ENCODE measurements at places on chromosomes 5 and 9.

GRCh38 chr9:97853056-97853843 lies at the start of gene FOXE1:
FOXE1 (plus strand) TSS chr9:97853226; CDS start chr9:97853915, 689 bp downstream.
- no peak for DNase-seq

DNA sequence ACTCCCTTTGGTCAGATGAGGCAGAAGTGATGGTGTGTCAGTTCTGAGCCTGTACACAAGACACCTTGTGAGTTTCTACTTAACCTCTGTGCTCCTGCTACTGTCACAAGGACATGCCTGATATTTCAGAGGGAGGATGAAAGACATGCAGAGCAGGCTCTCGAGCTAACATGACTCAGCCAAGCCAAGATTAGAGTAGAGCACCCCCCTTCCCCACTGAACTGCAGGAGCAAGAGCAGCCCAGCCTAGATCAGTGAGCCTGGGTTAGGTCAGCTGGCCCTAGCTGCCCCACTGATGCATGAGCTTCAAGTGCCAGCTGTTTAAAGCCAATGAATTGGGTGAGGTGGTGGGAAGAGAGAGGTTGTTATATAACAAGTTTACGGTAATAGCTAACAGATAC lies 36.7 kb downstream of the BRINP1 start:
- no peak for DNase-seq

GRCh38 chr5:143106174-143106573 lies 297.3 kb downstream of the NR3C1 start:
- no peak for DNase-seq

- no peak for DNase-seq
Observed at GRCh38 chr5:102532123-102532522, 33.3 kb upstream of the SLCO6A1 start.

- no peak for DNase-seq
Observed at GRCh38 chr9:93458712-93459111, 5.3 kb upstream of the FAM120AOS start.

- DNase-seq: no peak
Observed at GRCh38 chr5:86918246-86918645, 300.5 kb downstream of the COX7C start.

GRCh38 chr5:40928886-40929448 lies 19.7 kb downstream of the C7 start:
- no peak for DNase-seq

DNA sequence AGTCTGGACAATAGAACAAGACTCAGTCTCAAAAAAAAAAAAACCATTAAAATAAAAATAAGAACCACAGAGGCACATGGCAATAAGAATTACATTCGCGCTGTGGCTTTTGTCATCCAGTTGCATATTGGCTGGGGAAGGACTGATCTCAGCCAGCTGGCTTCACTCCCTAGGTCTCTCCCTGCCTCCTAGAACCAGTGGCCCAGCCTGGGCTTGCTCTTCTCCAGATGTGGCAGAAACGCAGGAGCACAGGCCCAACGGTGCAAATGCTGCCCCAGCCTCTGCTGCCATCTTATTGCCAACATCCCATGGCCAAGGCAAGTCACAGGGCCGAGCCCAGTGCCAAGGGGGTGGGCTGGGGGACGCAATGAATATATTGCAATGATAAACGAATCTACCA lies 37.0 kb downstream of the NKX2-5 start:
- no peak for DNase-seq

GRCh38 chr5:172581315-172581714 lies 59.7 kb upstream of the NEURL1B start:
- no peak for DNase-seq

DNA sequence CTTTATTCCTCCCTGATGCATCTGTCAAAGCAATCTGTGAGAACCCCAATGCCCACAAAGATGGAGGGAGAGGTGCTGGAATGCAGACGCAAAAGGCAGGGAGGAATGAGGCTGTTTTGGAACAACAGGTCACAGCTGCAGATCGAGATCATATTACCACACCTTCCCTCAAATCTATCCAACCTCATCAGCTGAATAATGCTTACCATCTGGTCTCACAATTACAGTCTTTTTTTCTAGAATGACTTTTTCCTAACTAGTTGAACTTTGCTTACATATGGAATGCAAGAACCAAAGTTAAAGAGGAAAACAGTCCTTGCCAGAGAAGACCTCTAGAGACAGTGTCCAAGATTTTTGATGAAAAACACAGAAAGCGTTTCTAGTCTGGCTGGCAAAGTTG lies 158.1 kb downstream of the LPAR1 start:
- DNase-seq: no peak

DNA sequence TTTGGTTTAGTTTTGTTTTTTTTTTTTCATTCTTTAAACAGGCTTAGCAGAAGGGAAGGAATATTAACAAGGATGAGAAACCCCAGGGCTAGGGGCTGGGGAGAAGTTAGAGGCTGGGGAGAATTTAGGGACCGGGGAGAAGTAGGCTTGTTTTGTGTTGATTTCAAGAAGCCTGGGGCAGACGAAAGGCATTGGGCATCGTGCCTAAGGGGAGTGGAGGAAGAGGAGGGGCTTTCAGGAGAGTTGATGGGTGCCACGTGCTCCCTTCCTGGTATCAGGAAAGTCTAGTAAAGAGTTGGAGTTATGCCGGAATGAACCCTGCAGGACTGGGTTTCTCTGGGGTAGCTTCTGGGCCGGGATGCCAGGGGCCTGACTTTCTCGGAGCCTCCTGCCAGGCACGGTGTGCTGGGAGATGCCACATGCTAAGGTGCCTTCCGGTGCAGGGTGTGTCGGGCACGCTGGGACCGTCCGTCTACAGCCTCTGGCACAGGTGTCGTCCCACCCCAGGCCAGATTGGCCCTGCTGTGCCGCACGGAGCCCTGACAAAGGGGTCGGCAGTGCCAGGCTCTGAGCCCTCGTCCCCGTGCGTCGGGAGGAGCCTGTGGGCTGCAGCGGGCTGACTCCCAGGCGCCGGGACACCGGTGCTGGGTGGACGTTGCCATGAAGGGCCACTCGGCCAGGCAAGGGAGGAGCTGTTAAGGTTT lies 159.9 kb downstream of the OLFM1 start:
- no peak for DNase-seq

DNA sequence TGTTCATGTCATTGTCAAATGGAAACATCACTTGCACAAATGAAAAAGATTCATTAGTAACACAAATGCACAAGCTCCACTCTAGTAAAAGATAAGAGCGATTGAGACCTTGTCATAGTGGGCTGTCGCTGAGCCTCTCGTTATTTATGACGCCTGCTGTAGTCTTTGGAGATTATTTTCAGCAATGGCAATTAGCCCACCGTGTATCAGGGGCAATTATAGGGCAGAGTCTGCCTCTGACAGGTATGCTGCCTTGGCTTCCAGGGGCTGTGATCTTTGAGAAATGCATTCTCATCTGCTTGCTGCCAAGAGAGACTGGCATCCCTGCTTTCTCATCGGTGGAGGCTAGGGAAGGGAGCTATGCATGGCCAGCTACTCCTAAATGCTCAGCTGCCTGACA lies 426.8 kb upstream of the CLINT1 start:
- DNase-seq: no peak

GRCh38 chr9:75885652-75886051 lies 4.8 kb upstream of the PCSK5 start:
- peak; percentile 72 for DNase-seq

DNA sequence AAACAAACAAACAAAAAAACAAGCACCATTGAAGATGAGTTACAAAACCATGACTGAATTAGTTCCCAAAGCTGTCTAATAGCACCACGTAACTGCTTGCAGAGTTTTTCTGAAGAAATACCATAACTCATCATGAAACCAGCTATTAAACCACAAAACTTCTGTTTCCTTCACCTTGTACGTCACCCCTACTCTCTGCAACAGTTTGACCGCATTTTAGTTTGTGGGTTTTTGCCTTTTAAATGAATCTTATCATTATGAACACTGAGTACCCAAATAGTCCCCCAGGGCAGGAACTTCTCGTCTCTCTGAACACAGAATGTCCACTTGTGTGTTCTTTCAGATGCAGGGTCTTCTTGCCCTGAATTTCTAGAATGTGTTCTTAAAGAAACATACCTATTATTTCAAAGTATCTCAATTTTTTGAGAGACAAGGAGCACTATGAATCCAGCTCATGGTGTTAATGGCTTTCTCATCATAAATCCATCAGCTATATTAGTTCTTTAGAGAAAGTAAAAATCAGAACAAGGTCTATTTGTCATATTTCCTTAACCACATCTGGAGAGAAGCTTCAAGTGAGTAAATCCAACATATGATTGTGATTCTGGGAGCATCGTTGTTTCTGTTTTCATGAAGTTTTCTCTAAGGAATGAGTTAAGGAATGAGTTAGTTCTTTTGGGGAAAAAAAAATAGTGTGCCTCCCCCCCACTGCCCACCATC lies 210.6 kb downstream of the AUH start:
- peak; percentile 8 for DNase-seq

GRCh38 chr9:110921705-110922104 lies 116.6 kb downstream of the LPAR1 start:
- DNase-seq: no peak

- no peak for DNase-seq
Observed at GRCh38 chr9:77427256-77427927, 220.7 kb downstream of the GNA14 start.

DNA sequence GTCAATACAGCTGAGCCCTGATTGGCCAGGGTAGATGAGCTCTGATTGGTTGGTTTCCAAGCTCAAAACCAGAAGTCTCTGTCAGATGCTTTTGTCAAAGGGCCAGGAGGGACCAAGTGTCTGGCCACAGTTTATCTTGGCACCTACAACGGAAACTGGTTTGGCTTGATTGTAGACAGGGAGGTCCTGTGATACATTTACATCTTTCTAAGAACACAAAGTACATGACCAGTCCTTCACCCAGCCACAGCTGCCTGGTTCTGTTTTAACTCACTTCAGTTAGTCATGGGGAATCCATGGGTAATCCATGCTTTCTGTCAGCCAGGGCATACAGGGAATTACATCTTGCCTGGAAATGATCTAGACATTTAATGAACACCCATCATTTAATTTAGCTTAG lies 171.2 kb downstream of the SLC12A2 start:
- DNase-seq: no peak

DNA sequence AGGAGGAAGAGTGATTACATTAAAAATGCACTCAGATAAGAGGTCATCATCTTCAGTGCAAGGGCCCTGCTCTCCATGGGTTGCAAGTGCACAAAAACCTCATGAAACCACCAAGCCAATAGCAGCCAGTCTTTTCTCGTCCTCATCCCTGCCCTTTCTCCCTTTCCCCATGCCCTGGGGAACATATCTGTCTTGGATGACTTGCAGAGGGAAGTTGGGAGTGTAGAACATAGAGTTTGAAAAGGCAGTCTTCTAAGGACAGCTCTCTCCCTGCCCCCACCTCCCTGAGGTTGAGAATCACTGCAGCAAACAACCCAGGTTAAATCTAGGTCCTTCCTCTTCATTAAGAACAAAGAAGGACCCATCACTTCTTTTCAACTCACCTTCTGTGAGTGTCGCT lies 22.0 kb downstream of the DDX31 start:
- DNase-seq: no peak

DNA sequence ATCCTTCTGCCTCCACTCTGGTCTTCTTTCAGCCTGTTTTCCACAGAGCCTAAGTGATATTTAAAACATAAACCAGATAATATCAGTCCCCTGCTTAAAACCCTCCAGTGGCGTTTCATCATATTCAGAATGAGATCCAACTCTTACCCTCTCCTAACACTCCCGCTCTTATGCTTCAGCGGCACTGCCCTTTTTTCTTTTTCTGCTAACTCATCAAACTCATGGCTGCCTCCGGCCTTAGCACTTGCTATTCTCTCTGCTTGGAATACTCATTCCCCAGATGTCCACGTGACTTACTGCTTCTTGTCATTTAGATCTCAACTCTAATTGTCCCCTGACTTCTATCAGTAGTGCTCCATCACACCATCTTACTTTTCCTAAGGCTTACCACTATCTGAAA lies 73.6 kb downstream of the PIP5K1B start:
- no peak for DNase-seq

DNA sequence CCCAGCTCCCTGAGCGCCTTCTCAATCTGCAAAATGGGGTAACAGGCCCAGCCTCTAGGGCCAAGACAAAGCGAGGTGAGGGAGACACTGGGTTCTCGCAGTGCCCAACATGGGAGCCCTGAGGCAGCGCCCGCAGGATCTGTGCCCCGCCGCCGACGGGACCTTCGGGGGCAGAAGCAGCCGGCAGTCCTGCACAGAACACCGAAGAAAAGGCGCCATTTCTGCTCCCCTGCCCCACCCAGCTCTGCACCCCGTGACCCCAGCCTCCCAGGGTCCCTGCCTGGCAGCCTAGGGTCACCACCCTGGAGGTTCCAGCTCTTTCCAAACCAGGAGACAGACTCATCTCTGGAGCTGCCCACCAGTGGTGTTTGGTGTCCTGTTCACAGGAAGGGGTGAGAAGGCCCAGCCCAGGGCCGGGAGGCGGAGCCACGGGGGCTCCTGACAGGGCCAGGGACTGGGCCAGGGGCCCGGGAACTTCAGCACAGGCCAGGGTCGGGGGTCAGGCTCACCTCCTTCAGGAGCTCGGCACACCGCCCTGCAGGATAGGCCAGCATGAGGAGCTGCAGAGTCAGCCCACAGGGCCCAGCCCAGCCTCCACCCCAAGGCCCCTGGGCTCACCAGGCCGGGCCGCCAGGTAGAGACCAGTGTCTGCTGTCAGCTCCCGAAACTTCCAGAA lies 3.3 kb downstream of the LCN8 start:
- no peak for DNase-seq

GRCh38 chr5:77630114-77630680 lies 8.3 kb downstream of the OTP start:
- no peak for DNase-seq

GRCh38 chr9:89760123-89760522 lies 155.3 kb downstream of the GADD45G start:
- DNase-seq: no peak

DNA sequence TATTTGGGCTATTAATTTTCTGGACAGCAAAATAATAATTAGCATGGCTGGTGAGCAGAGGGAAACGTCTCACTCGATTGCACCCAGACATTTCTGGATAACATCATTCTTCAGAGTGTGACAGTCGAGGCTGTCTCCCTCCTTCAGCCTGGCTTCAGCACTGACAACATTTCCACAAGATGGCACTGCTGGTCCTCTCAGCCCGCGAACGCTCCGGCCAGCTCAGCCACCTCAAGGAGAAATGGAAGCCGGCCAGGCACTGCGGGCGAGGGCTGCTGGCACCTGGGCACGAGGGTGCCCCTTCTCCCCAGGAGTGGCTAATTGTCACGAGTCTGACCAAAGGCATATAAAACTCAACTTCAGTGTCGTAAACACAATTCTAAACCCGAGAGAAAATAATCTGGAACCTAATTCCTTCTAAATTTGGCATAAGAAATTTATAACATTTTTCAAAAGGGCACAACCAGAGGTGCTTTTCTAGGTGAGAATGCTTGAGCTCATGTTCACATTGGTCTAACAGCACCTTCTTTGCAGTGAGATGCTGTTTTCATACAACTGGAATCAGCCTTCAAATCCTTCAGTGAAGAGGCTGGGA lies 65.9 kb downstream of the DAP start:
- DNase-seq: no peak

DNA sequence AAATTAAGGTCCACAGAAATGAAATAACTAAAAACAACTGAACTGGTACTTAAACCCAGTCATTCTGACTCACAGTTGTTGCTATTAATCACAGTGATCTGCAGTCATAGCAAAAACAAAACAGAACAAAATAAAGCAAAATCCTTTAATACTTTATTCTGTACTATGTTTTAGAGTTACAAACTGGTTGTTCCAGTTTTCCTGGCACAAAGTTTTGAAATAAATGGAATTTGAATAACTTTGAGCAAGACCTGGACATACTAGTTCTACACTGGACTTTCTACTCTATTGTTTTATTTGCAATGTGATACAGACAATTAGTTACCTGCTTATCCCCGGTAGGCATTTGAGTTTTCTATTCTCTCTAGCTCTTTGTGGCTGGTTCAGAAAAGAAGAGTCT lies 147.9 kb downstream of the DMRT2 start:
- no peak for DNase-seq

- no peak for DNase-seq
Observed at GRCh38 chr9:79152306-79152705, 419.5 kb upstream of the TLE4 start.

Data from SK-N-MC (cell line).